ENCODE measurements at places on chromosomes 3 and 15.
A peak's percentile ranks its signal among the peaks of the same experiment; 100 is the strongest.

DNA sequence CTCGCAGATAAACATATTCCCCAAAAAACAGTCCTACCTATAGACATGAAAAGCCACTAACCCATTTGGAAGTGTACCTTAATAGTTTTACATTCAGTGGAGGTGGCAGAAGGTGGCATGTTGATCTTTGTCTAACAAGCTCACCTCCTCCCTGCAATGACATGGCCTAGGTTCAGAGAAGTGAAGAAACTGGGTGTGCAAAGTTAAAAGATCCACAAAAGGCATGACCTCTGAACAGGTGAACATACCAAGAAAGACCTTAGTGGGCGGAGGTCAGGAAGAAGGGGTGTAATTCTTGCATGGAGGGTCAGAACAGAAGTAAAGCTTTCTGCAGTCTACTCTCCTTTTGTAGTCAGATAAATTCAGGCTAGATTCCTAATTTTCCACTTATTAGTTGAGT is 822 bp downstream of the MRPL3 start:
- peak; percentile 14 for DNase-seq

- DNase-seq: no peak
These were observed 66.7 kb upstream of the GOLGA8B start for GRCh38 chr15:34650177-34650576.

GRCh38 chr3:1251282-1252060 is 158.6 kb downstream of the CNTN6 start:
- no peak for DNase-seq

DNA sequence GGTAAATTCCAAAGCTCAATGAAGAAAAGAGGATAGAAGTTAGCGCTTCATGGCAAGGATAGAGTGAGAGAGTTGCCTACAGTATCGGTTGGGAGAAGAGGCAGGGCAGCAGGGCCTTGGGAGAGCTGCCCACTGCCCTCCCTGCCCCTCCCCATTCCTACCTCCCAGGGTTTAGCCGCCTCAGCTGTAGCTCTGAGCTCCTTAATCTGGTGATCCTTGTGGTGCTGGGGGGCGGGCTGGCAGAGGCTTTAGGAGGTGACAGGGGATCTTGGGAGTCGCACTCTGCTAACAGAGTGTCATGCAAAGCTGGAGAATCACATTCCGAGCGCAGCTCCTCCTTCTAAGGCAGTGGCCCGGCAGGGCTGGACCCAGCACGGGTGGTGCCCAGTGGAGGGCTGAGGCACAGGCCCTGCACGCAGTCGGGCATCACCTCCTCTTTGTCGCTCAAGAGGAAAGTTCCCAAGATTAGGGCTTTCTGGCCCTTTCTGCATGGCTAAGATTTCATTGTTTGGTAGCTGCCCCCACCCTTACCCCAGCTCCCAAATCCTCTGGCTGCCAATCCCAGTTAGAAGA is 57.1 kb upstream of the POLG start:
- DNase-seq: no peak

- no peak for DNase-seq
These were observed 161.8 kb upstream of the TBL1XR1 start for GRCh38 chr3:177358977-177359592.

GRCh38 chr15:44535523-44536301 is 1.2 kb upstream of the EIF3J start:
- DNase-seq: no peak

DNA sequence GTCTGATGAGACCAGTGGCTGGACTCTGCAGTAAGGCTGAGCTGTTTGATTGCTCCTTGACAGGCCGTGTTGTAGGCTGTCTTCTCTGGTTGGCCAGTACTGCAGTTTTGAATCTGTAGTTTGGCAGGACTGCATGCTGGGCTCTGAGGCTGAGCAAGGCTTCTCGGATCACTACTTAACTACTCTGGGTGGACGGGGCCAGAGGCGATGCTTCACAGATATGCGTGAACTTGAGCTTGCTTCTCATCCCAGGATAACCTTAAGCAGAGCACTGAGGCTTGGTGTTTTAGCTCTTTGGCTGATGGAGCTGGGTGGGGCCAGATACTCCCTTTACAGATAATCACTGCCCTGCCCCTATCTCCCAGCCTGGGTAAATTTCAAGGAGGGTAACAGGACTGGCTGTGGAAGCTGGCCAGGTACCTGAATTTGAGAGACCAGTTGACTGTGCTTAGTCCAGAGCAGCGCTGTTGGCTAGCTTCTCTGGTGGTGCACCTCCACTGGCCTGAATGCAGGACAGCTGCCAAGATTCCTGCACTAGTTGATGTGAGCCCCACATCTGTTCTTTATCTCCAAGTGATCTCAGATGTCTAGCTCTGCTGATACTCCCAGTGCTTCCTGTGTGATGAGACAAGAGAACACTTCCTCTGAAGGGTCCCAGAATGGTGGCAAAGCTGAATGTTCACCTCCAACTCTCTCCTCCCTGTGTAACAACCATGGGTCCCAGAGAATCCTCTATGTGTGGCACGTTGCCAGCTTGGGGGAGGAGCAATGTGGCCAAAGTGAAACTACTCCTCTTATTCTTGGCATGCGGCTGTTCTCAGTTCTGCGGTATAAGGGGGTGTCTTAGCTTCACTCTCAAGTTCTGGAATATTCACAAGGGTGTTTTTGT is 37.9 kb downstream of the RPL39L start:
- peak; percentile 51 for DNase-seq

DNA sequence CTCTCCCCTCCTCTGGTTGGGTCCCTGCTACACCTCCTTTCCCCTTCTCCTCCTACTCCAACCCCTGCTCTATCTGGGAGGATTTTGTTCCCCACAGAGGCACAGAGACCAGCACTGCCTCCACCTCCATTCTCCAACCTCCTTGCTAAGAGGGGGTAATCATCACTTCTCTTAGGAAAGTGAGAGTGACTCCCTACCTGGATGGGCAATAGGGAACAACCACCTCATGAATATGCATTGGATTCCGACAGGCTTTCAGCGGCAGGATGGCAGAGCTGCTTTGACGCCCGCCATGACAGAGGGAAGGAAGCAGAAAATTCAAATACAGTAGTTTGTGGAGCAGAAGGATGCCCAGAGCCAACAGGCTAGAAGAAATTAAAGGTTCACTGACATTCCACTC is 614.8 kb upstream of the MDFIC2 start:
- no peak for DNase-seq

- no peak for DNase-seq
These were observed 5.7 kb downstream of the SMAD3 start for GRCh38 chr15:67070892-67071664.

DNA sequence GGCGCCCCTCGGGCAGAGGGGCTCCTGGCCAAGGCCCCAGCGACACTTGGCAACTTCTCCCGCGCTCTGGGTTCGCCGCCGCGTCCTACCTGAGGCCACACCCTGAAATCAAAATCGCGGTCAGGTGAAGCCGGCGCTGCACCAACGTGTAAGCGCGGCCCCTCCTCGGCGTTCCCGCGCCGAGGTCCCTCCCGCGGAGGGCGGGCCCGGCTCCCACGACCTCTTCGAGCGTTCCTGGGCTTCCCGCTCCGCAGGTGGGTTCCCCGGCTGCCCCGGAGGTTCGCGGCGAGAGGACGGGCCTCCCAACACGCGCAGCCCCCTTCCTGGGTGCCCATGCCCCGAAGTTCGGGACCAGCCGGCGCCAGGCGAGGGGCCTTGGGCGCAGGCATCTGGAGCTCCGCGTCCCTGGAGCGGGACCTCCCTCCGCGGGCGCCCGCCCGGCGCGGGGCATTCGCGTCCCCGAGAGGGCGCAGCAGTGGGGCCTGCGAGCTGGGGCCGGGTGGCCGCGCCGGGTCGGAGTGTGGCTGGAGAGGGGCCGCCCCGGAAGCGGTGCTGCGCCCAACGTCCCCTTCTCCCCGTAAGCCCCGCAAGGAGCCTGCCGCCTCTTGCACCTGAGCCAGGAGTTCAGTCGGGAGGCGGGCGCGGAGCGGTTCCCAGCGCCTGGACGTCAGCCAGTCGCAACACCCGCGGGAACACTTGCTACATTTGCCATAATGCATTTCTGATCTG is 13.7 kb downstream of the PAK6 start:
- DNase-seq: peak; percentile 50

DNA sequence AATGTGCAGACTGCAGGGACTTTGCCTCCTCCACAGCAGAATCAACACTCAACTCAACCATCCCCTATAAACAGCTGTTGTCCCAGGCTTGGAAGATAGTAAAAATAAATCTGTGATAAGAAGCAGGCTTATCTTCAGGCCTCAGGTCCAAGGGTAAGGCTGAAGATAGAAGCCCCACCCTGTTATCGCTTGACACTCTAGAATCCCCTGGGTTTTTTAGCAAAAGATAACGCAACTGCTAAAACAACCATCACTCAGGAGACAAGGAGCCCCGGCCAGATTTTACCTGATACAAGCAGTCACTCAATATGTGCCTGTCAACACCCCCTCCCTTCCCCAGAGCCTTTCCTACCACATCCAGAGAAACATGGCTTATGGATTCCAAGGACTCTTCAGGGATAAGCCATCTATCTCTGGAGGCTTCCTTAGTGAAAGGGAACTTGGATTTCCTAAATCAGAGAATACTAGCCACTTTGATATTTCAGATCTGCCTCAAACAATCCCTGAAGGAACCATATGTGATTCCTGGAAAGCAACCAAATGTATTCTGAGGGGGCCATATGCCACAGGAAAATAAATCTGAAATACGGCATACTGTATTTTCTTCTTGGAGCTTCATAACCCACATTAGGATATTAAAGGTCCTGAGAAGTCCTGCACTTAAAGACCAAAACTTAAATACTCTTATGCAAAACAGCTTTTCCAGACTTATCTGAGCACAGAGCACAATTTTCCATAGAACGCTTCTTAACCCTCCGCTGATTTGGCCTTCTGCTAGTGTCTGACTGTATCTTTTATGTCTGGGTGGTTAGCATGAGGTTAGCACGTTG is 60.4 kb downstream of the LYZL4 start:
- no peak for DNase-seq

DNA sequence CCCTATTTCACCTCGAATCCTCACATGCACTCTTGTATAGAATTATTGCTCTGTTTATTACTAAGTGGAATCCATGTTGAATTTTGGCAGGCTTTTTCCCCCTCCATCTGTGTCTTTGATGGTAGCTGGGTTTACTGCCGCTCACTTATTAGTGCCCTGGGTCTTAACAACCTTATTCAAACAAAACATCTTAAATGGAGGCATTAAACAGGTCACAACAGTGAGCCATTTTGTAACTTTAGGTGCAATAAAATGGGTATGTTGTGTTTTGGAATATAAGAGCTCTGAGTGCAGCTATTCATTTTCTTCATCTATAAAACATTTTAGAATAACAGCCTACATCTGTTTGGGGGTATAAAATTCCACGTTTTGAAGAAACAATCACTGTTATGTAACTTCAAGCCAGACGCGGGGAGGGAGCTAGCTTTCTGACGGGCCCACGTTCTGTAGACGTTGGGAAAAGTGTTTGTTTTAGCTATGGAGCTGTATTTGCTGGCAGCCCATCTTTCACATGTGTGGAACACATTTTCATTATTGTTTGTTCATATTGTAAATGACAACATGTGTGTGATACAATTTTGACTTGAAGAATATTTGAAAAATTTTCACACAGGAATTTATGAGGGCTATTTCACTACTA is 122.0 kb downstream of the SLC25A26 start:
- DNase-seq: no peak

DNA sequence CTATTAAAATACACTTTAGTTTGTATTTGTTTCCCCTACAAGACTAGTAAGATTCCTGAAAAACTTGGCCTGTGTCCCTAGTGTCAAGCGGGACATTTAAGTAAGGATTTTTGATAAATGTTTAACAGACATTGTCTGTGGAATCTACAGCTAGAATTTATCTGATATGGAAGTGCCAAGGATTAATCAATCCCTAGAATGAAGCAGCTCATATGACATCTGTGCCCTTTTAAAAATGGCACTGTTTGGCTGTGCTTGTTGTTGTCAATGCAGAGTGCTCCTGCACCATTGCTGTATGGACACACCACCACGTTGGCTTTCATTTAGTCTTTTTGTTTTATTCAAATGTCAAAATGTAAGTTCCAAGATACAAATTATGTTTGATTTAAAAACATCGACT is 14.3 kb upstream of the PDCD7 start:
- DNase-seq: no peak

- no peak for DNase-seq
These were observed 39.2 kb downstream of the CLEC3B start for GRCh38 chr3:45065373-45065720.

DNA sequence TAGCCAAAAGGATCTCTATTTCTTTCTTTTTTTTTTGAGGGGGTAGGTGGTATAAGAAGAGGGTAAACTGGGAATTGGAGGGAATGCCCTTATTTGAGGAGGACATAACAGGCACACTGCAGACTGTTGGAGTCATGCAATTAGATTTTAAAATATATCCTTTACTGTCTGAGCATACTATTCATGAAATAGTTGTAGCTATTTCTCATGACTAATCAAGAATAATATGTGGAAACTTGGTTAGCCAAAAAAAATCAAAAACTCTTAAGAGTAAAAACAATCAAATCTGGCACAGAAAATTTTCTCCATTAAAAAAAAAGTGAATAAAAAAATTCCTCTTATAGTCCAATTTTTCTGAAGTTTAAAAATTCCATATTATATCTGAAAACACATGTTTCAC is 174.9 kb downstream of the SCAPER start:
- no peak for DNase-seq

- DNase-seq: no peak
These were observed 16.7 kb downstream of the HCN4 start for GRCh38 chr15:73352082-73352481.

DNA sequence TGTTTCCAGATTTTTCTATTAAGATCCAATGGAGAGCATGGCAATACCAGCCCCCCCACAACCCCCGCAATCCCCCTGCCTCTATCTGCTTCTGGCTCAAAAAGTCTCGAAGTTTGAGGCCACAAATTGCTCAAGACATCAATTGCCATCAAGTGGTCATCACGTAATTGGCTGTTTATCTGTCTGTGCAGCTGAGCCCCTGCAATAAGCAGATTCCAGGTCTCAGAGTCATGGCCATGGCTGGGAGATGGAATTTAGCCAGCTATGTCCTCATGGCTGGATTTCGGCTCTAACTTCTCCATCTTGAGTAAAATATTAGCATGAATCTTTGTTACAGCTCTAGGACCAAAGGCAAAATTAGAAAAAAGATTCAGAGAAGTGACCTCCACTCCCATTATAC is 22.7 kb downstream of the SSUH2 start:
- no peak for DNase-seq

DNA sequence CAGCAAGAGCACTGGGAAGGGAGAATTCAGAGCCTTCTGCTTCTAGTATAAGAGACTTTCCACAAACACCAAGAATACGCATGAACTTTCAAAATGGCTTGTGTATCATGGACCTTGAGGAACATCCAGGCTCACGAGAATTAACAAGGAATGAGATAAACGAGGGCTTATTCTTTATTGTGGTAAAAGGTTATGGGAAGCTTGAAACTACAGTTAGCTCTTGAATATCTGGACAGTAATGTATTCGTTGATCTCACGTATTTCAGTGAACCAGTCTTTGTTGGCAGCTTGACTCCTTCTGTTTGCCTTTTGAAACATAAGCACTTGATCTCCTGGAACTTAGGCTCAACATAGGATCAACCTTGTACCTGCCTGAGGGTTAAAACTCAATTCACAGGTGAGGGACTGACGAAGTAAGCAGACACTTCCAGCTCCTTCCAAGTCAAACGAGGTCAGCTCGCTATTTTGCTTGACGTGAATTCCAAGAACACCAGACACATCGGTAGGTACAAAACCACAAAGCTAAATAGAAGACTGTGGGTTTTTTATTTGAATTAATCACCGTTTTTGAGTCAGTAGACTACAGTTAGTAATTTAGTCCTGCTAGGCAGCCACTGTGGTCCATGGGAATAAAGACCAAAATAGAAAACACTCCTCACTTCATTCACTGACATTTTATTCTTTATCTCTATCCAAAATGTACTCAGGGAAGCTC is 30.8 kb downstream of the GALNT15 start:
- no peak for DNase-seq

- no peak for DNase-seq
These were observed 352.6 kb downstream of the PDCD6IP start for GRCh38 chr3:34150992-34151391.

- no peak for DNase-seq
These were observed 1298.5 kb downstream of the ROBO2 start for GRCh38 chr3:78338405-78338804.

All from B cell (primary cell).